ENCODE measurements at places on chromosomes 5 and 9.
A peak's percentile ranks its signal among the peaks of the same experiment; 100 is the strongest.

DNA sequence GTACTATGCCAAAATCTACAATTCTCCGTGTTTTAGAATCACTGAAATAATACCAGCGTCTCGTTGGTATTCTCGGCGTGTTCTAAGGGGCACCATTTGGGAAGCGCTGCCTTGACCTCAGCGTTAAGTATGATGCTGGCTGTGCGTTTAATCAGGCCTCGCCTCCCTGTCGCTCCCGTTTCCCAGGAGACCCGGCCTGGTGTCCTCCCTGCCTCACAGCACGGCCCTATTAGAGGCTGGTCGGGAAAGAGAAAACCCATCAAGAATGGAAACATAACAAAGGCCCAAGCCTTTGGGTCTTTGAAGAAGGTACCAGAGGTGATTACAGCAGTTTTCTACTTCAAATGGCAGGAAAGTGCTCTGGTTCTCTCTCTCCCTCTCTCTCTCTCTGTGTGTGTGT, 30.0 kb downstream of the GFPT2 start:
- no peak for DNase-seq

DNA sequence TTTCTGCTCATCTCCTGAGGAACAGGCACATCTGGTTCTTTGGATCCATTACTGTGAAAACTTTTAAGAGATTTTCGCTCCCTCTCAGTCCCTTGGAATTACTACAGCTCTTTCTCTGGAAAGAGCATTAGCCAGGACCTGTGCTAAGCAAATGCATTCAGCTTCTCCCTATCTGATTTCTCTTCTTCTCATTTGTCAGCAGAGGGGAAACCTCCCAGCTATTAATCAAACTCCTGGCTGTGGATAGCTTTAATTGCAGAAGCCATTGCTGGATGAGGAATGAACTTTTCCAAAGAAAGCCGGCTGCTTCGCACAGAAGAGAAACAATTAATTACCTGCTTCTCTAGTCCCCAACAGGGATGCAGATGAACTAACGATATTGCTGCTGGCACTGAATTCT, 37.9 kb downstream of the TLR4 start:
- DNase-seq, result no peak

DNA sequence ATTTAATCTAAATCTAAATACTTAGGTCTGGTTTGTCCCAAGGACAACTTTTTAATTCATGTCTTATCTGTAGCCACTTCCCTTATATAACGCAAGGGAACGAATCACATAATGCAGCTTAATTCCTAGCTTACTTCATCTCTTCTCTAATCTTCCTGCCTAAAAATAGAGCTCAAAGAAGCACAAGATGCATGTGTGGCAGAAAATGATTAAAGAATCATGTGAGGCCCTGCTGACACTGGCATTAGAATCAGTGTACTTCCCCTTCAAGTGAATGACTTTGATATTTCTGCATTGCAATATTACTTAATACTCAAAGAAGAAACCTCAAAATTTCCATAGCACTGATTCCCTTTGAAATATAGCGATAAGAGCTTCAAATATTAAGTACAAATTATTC, 317.9 kb upstream of the FTMT start:
- DNase-seq, result no peak

GRCh38 chr5:148887123-148887881, 60.9 kb downstream of the ADRB2 start:
- DNase-seq, result no peak

DNA sequence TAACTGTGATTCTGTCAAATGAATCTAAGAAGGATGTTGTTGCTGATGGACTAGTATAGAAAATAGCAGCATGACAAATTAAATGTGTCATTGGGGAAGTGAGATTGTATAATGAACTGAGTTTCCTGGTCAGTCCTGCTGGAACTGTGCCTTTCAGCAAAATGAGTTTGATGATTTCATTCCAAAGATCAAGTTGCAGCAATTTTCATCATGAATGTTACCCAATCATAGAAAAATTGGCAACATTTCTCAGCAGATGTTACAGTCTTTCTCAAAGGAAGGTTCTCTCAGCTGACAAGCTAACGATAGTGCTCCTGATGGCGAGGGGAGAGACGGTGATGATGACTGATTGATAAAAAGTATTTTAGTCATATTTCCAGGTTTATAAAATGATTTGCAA, 10.7 kb downstream of the PCDHAC2 start:
- DNase-seq, result peak; percentile 76

DNA sequence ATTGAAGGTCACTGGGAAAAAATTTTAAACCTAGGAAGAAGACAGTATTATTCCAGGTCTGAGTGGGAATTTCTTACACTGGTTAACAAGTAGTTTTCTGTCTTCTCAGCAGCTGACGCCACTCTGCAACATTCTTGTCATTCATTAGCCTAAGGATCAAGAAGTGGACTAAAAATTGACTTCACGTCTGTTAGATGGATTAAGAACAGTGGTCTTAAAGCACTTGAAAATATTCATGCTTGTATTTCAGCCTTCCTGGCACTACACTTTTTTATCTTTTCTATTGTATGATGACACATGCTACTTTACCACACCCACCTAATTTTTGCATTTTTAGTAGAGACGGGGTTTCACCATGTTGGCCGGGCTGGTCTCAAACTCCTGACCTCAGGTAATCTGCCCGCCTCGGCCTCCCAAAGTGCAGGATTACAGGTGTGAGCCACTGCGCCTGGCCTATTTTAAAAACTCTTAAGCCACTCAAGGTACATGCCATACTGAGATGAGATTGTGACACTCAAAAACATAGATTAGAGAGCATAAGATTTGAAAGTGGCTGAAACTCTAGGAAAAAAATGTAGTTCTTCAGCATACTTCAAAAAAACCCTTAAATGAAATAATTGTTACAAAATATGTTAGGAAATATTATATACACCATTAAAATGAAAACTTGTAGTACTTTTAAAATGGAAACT, 8.4 kb downstream of the MATR3 start:
- no peak for DNase-seq

GRCh38 chr5:171506951-171507350, 87.5 kb downstream of the FGF18 start:
- no peak for DNase-seq

GRCh38 chr9:105083256-105083655, 155.3 kb upstream of the ABCA1 start:
- DNase-seq, result no peak

- DNase-seq, result no peak
Measured at GRCh38 chr5:94103514-94104245, 362.3 kb upstream of the POU5F2 start.

DNA sequence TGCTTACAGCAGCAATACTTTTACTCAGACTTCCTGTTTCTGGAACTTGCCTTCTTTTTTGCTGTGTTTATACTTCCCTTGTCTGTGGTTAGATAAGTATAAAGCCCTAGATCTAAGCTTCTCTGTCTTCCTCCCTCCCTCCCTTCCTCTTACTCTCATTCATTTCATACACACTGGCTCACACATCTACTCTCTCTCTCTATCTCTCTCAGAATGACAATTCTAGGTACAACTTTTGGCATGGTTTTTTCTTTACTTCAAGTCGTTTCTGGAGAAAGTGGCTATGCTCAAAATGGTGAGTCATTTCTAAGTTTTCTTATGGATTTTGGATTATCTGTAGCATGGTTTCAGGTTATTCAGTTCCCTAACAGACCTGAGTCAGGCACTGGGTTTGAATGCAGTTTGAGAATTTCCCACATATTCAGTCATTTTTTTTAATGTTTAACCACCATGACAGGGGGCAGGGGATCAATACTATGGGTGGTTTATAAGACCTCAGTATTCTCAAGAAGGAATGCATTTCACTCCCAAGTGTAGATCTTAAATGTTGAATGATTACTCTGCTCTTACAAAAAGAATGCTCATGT, at the start of gene IL7R:
TSS of gene IL7R (plus strand) at position 127 of the 587 bp plus-strand sequence. CDS start at position 214, 87 bp downstream.
- DNase-seq, result no peak

DNA sequence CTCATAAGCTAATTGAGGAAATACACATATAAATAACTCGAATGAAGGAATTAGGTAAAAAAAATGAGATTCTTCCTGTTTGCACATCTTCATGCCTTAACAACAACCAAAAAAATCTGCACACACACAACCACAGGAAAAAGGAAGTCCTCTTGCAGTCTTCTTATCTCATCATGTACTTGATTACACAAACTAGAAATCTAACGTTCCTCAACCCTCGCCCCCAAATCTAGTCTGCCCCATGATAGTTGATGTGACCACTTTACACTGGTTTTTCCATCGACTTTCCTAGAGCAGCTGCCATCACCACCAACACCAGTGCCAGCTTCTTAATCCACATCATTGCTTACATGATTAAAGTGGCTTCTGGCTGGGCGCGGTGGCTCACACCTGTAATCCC, 31.2 kb upstream of the RNU6ATAC start:
- DNase-seq, result no peak

GRCh38 chr5:112647428-112647827, 90.3 kb upstream of the APC start:
- DNase-seq, result no peak

DNA sequence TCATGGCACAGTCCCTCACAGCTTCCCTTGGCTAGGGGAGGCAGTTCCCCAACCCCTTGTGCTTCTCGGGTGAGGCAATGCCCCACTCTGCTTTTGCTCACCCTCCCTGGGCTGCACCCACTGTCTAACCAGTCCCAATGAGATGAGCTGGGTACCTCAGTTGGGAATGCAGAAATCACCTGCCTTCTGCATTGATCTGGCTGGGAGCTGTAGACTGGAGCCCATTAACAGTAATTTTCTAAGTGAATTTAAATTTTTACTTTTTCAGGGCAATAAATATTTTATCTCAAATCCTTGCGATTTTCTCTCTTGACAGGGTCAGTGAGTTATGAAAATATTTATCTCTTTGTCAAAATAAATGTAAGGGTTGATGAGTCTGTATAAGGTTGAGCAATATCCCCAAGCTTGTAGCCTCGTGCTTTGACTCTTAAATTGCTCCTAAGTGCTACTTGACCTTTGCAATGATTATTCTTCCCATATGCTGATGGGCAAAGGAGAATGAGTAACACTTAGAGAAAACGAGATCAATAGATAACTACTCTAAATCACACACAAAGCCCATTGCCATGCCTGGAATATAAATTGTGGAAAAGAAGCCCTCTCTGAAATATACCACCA, 82.1 kb upstream of the MOCS2 start:
- no peak for DNase-seq

GRCh38 chr9:87109231-87109631, 161.9 kb upstream of the GAS1 start:
- DNase-seq, result no peak

DNA sequence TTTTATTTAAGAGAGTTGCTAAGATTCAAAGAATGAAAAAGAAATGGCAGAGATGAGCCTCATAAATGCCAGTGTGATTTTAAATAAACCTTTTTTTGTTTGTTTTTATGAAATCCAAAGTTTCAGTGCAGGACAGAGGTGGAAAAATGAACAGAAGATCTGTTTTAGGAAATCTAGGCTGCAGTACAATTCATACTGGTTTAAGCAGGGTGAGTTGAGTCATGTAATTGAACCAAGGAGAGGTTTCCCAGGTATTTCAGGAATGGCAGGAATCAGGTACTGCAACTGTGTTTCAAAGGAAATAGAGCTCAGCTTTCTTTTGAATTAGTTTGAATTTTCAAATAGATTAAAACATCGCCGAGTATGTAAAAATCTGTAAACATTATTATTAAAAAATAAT, 3.0 kb upstream of the ANKRD31 start:
- DNase-seq, result no peak

GRCh38 chr5:17872204-17872603, 237.9 kb downstream of the TAF11L14 start:
- DNase-seq, result no peak

DNA sequence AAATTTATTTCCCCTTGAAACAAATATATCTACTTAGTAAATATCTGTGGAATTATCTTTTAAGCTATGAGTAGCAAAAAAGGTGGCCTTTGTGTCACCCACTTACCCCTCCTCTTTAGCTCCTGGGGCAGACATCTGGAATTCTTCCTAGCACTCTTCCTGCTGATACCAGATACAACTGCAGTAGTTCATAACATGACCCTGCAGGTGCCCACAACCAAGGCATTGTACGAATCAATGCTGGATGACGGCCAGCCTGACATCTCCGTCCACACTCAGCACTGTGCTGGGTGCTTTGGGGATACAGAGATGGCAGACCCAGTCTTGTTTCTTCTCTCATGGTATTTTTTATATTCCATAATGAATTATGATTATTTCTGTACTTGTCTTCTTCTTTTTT, 152.3 kb downstream of the GOLPH3 start:
- no peak for DNase-seq

DNA sequence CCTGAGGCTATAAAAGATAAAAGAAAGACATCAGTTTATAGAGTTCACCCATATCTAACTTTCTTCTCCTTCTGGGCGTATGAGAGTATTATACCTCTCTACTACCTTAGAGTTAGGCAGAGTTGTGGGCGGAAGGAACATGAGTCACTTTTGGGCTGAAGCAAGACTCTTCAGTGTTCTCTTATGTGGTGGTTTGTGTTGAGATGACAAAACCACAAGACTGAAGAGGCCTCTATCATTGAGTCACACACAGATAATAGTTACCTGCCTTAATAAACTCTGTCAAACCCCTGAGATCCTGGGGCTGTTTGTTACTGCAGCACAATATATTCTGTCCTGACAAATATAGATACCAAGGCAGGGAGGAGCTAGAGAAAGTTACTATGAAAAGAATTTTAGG, 184.2 kb downstream of the EFNA5 start:
- no peak for DNase-seq

DNA sequence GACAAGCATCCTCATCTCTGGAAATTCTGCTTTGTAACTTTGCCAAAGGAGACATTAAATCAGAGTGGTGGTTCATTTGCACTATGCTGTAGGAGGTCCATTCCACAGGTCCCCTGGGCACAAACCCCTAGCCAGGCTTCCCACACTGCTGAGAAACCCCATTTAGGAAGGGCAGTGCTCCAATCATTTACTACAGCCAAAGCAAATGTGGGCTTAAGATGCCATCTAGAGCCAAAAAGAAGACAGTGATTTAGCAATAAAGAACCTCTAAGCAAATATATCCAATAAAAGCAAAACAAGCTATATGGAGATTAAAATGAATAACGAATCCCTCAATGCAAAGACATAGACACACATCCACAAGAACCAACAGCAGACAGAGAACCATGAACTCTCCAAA, 129.0 kb upstream of the ALDH1B1 start:
- peak; percentile 23 for DNase-seq

GRCh38 chr9:35395706-35396101, 94.2 kb upstream of the RUSC2 start:
- DNase-seq, result no peak

DNA sequence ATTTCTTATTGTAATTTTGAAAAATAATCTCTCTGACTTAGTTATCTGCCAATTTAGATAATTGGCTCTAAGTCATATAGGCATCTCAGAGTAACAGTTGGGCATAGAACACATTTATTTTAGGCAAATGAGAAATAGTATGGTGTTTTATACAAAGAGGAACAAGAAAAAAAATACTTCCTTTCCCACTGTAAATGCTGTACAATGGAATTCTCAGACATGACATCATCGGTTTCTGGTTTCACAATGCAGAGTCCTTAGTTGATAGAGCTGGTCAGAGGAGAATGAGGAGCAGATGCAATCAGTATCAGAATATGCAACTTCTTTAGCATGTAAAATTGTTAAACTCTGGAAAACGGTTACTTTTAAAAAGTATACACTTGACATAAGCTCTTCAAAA, 49.4 kb downstream of the PLK2 start:
- no peak for DNase-seq
